ENCODE measurements at places on chromosomes 4 and X.

- peak; percentile 54 for DNase-seq
Observed at GRCh38 chrX:123920105-123920785, 41.3 kb upstream of the STAG2 start.

DNA sequence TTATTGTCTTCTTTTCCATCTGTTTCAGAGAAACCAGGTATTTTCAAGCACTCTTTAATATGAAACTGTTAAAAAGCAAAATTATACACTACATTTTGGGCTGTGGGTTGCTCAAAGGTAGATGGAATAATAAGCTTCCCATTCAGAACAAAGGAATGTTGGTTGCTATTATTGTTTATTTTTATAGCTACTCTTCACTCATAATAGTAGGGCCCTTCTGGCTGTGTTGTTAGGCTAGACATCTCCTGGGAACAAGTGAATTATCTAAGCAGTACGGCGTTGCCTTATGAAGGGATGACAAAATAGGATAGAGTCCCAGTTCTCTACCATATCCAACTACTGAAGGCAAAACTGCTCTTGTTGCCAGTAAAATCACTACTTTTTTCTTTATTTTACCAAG, 34.2 kb downstream of the TENM3 start:
- peak; percentile 52 for DNase-seq

DNA sequence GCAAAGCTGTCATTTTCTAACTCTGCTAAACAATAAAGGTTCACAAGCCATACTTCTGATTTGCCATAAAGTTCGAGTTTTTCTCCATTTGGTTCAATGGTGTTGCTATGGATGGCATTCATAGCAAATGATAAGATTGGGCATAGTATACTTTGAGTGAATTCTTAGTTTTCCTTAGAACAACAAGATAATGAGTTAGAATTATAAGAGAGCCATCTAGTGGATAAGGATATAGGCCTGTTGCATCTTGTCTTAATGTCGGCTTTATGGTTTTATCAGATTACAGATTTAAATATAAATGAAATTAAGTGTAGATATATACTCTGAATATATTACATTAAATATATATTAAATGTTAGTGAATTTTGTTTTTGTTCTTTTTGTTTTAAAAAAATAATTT, 644.6 kb downstream of the IL1RAPL1 start:
- DNase-seq = no peak

- peak; percentile 32 for DNase-seq
Observed at GRCh38 chr4:146401274-146401673, 120.5 kb downstream of the SLC10A7 start.

DNA sequence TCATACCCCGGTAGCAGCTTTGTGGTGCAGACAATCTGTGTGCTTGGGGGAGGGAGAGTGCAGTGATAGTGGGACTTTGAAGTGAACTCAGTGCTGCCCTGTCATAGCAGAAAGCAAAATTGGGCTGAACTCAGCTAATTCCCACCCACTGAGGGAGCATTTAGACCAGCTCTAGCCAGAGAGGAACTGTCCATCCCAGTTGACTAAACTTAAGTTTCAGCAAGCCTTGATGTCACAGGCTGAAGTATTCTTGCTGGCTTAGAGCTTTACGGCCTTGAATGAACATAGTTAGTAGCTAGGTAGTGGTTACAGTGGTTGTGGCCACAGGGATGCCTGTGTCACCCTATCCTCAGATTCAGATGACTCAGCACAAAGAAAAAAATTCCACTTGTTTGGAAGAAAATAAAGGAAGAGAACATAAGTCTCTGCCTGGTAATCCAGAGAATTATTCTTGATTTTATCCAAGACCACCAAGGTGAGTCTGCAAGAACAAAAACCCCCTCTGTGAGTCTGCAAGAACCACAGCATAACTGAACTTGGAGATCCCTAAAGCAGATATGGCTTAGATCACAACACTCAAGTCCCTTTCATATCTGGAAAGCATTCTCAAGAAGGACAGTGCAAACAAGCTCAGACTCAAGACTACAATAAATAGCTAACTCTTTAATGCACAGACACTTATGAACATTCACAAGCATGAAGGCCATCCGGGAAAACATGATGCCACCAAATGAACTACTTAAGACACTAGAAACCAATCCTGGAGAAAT, 39.4 kb downstream of the ADH7 start:
- DNase-seq = peak; percentile 71

GRCh38 chr4:159191989-159192388, 89.1 kb downstream of the RAPGEF2 start:
- DNase-seq = peak; percentile 83
